ENCODE measurements at places on chromosomes 6 and 20.

DNA sequence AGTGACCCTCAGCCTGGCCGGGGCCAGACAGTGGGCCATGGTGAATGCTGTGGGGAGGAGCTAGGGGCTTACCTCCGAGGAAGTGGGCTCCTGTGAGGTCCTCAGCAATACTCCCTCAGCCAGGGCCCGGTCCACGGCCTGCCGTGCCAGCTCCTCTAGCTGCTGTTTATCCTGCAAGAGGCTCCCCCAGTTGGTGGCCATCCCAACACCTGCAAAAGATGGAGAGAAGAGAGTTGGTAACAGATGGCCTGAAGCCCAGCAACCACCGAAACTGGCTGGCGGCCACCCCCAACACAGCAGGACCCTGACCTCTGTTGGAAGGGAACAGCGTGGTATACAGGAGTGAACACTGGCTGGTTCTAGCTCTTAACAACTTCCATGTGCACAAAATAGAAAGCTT is 4.0 kb downstream of the GSS start:
- no peak for DNase-seq

- DNase-seq: no peak
These were observed 6.0 kb downstream of the SDC4 start for GRCh38 chr20:45341939-45342854.

GRCh38 chr20:58990651-58991445 is 9.8 kb downstream of the NELFCD start:
- DNase-seq: no peak

DNA sequence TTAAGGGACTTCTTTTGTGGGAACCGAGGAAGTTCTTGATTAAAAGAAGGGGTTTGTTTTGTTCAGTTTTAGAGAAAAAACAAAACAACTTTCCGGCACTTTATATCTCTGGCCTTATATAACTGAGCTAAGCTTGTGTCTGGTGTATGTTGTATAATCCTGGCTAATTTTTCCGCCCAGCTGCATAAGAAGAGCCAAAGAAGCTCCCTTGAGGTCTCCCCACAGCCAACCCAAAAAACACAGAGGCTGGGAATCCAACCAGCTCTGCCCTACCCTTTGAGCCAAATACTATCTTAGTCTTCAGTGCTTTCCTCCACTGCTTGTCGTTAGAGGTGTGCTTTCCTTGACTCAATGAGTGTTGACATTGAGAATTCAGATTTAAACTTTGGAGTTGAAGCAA is 45.5 kb upstream of the RNF146 start:
- DNase-seq: no peak

- no peak for DNase-seq
These were observed 12.8 kb upstream of the MAS1L start for GRCh38 chr6:29500594-29500993.

GRCh38 chr6:165846123-165846966 is 183.3 kb upstream of the PDE10A start:
- DNase-seq: no peak

- DNase-seq: no peak
These were observed 182.6 kb downstream of the CDKAL1 start for GRCh38 chr6:20716865-20717264.

DNA sequence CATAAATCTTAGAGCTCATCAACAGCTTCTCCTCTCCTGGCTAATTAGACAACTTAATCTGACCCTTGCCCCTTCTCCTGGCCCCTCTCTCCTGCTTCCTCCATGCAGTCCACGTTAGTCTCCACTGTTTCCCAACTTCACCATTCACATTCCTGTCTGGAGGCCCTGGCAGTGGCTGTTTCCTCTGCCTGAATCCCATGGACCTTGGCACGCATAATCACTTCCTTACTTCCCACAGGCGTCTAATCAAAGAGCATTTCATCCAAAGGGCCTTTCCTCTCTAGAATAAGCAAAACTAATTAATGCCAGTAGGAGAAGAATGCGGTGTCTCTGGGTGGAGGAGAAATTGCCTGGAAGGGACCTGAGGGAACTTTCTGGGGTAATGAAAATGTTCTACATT is 16.4 kb upstream of the XRN2 start:
- DNase-seq: no peak

DNA sequence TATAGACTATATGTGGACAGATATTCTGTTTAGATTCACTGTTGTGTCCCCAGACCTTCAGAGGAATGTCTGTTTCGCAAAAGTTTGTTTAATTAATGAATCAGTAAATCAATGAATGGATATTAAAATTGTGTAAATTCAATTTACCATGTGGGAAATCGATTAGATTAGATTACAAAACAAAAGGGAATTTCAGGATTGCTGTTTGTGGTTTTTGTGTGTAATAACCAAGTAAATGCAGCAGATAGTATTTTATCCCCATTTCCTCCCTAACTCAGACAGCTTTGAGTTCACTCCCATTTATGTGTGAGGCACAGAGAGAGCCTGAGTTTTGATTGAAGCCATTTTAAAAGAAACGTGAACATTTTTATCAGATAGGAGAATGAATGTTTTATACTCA is 214.8 kb downstream of the ADGB start:
- no peak for DNase-seq

GRCh38 chr6:71181565-71181964 is 107.0 kb upstream of the OGFRL1 start:
- DNase-seq: no peak

Data from activated CD4-positive, alpha-beta T cell treated with anti-CD3 and anti-CD28 coated beads for 24 hours (primary cell).